A172 (cell line): ENCODE measurements at places on chromosomes 2 and 18. TPM values are rescaled to one million over a fixed set of nuclear protein-coding genes. Genes with fewer than 3 reads are reported as not detected.
A peak's percentile ranks its signal among the peaks of the same experiment; 100 is the strongest.

DPY30 gene
- total RNA-seq: 178 and 233 TPM in 2 replicates

SULT1C2 gene
- total RNA-seq: 0.29 TPM in 1 of 2 replicates, not detected in the other

RPRM gene
- total RNA-seq: not detected in 2 replicates

CAVIN2 gene
- total RNA-seq: 136 and 177 TPM in 2 replicates

SPAG16 gene
- 50.9 and 57.0 TPM in 2 replicates for total RNA-seq

INHA gene
- total RNA-seq: 0.86 TPM in 1 of 2 replicates, not detected in the other

ZC3H6 gene
- total RNA-seq: 8.4 and 9.3 TPM in 2 replicates

- no peak for DNase-seq
Observed at GRCh38 chr18:62586781-62587487, 64.1 kb downstream of the ZCCHC2 start.

DNA sequence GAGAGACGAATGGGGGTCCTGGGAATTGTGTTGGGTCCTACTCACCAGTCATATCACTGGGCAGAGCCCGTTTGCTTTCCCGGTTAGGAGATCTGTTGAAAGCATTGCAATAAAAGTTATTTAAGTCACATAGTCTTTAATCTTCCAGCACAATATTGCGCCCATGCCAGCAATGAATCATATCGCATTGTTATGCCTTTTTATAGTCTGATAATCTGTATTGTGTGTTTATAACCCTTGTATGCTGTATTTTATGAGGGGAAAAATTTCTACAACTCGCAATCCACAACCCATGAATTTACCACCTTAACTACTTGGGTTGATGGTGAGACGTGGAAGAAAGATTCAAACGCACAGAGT lies 211.9 kb upstream of the SMIM21 start:
- DNase-seq: no peak

- DNase-seq: no peak
Observed at GRCh38 chr2:133581010-133581760, 12.9 kb upstream of the NCKAP5 start.

- no peak for DNase-seq
Observed at GRCh38 chr2:180077295-180077906, 70.3 kb upstream of the CWC22 start.

- peak; percentile 11 for DNase-seq
Observed at GRCh38 chr2:184599054-184599871, 934 bp downstream of the ZNF804A start.

- DNase-seq: no peak
Observed at GRCh38 chr18:8381821-8382459, 227.3 kb upstream of the RAB12 start.

GRCh38 chr2:60544954-60545560 lies 8.4 kb downstream of the BCL11A start:
- DNase-seq: no peak

DNA sequence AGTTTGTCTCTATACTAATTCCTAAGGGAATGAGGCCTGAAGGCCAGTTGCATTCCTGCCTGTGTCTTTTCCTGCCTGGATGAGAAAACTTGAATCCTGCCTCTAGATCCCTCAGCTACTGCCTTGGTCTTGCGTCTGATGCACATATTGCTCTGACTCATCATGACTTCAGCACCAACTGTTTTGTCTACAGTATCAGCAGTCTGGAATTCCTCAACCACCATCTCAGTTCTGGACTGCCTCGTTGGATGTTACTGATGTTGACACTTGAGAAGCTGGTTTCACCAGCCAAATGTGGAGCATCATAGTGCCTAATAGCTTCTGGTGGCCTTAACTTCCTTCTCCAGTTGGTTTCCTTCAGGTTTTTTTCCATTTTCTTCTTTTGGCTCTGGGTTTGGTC lies 211.0 kb downstream of the CTNNA2 start:
- DNase-seq: peak; percentile 96

- DNase-seq: peak; percentile 79
Observed at GRCh38 chr2:54673501-54673998, 49.9 kb upstream of the EML6 start.

- no peak for DNase-seq
Observed at GRCh38 chr2:4715065-4715464, 977.1 kb upstream of the SOX11 start.

DNA sequence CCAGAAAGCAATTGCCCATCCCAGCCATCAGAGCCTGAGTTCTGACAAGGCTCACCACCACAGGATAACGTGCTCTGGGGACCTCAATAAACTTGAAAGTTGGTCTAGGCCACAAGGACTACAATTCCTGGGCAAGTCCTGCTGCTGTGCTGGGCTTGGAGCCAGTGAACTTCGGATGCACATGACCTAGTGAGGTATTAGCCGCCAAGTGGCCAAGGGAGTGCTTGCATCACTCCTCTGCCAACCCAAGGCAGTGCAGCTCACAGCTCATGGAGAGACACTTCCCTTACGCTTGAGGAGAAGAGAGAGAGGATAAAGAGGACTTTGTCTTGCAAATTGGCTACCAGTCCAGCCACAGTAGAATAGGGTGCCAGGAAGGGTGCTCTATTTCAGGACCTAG lies 219.6 kb downstream of the MBD2 start:
- DNase-seq: no peak

GRCh38 chr2:238409341-238410199 lies 17.2 kb upstream of the ASB1 start:
- DNase-seq: no peak

- no peak for DNase-seq
Observed at GRCh38 chr2:105803773-105804172, 59.1 kb downstream of the NCK2 start.

DNA sequence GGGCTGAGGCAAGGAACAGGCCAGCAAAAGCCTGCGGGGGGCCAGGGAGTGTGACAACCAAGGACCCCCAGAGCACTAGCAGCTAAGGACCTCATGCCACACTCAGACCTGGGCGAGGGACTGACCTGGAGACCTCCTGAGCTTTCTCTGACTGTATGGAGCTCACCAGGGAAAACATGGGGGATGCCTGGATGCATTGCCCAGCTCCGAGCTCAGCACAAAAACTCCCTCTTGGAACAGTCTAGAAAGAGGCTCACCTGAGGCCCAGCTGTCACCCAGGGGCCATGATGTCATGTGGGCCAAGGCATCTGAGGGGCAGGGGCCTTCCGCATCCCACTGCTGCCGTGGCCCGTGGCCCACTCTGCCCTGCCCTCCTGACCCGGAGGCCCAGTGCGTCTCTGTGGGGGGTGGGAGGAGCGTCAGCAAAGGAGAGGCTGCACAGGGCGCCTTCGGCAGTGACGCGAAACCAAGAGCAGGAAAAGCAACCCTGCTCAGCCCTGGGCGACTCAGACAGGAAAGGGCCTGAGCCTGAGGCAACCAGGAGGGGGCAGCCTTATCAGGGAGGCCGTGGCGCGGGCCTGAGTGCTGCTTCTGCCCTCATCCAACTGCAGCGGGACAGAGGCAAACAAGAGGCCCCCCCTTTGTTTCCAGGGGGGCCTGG lies 57.3 kb upstream of the ALPP start:
- no peak for DNase-seq

GRCh38 chr2:199977984-199978415 lies 22.6 kb downstream of the MAIP1 start:
- DNase-seq: peak; percentile 53

GRCh38 chr18:22467760-22468553 lies 50.2 kb upstream of the CTAGE1 start:
- peak; percentile 94 for DNase-seq

- no peak for DNase-seq
Observed at GRCh38 chr2:25073025-25073424, 31.1 kb downstream of the EFR3B start.

DNA sequence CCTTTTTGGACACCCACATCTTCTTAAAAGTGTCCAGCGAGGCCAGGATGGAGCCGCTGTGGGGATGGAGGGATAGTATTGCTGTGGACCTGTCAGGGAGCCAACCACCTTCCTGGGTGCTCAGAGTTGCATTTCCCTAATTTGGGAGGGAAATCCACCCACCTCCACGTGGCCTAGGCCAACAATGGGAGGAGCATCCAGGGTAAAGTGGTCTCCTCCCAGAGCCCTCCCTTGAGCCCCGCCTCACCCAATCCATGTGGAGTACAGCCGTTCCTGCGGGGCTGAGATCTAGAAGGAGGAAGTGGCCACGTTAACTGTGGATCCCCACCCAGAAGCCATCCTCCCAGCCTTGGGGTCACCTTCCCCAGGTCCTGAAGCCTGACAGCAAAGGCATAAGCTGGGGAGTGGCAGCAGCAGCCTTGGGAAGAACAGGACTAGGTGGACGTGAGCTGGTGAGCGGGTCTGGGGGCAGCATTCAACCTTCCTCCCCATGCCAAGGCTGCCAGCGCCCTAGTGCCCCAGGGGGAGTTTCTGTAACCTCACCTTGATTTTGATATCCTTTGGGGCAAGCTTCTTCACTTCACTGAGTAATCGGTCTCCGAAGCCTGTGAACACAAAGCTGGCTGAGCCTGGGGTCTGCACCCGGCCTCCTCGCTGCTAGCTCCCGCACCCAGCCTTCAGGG lies 6.8 kb downstream of the ACTR1B start:
- no peak for DNase-seq

DNA sequence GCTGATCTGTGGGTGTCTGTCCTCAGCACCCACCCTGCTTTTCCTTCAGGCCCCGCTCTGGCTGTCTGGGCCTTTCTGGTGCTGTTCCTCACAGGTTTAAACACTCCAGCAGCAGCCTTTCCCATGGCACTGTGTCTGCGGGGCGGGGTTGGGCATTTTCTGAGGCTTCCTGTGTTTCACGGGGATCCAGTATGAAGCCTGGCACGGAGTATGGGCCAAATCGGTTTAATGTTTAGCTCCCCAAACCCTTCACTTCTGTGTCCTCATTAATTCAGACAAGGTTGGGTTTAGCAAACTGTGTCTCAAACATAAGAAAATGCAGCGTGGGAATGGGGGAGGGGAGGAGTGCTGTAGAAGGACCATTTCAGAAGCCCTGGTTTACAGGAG lies 44.9 kb downstream of the HPCAL1 start:
- no peak for DNase-seq

- no peak for DNase-seq
Observed at GRCh38 chr2:3154146-3154545, 223.5 kb downstream of the EIPR1 start.

- peak; percentile 52 for DNase-seq
Observed at GRCh38 chr2:201419057-201419635, 32.1 kb downstream of the TRAK2 start.
